Activated T-helper 1 cell treated with anti-CD3 and anti-CD28 coated beads, Interleukin-2, amount 50 U/mL, for 16 hours (primary cell): ENCODE measurements at places on chromosomes 6 and 20.

DNA sequence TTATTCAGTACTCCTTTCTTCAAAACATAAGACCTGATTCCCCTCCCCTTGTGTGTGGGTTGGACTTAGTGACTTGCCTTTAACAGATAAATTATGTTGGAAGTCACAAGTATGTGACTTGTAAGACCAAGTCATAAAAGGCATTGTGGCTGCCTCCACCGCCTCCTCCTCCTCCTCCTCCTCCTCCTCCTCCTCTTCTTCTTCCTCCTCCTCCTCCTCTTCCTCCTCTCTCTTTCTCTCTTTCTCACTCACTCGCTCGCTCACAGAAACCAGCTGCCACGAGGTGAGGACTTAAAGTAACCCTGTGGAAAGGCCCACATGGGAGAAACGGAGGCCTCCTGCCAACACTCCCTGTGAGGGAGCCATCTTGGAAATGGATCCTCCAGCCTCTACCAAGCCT lies 64.0 kb downstream of the NCR2 start:
- no peak for DNase-seq

GRCh38 chr6:65295812-65296211 lies 411.2 kb downstream of the EYS start:
- DNase-seq, result no peak

DNA sequence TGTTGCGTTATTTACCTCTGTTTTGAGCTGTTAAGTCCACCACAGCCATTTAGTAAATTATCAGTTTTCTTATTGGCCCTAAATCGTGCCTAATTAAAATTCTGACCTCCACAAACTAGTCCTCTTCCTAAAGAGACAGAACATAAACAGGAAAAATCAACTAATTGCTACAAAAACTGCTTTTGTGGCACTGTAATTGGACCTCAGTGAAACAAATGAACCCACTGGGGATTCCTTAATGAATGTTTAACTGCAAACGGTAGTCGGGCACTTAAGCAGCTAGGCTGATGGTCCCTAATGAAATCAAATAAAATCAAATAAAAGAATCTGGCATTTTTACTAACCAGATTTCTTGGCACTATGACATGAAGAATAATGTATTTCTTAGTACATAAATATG lies 513.4 kb upstream of the SLC35B3 start:
- no peak for DNase-seq

DNA sequence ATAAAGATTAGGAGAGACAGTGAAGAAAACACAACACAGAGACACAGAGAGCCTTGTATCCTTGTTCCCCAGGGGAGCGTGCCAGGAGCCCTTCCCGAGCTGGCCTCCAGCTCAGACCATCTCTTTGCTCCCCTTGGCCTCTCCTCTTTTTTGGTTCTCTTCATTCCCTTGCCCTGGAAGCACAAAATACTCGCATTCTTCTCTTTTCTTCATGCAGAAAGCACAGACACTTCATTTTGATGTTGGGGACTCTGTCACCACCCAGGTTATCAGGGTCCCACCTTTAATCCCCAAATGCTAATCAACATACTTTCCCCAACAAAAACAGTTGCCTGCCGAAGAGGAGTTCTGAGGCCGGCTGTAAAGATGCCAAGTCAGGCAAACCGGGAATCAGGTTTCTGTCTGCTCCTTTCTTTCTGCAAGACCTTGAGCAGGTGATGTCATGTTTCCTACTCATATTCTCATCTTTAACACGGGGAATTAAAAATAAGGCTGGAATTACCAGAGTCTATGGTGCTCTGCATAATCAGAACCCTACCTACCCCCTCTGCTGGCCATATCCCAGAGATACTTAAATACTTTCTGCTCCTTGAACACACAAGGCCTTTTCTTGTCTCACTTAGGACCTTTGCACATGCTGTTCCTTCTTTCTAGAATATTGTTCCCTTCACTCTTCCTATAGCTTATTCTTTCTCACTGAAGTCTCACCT lies 21.7 kb downstream of the TGM6 start:
- DNase-seq, result no peak

- DNase-seq, result no peak
Measured at GRCh38 chr6:1103945-1104623, 207.8 kb upstream of the FOXQ1 start.
